ENCODE measurements at places on chromosomes 4 and X. TPM values are rescaled to one million over a fixed set of nuclear protein-coding genes. Genes with fewer than 3 reads are reported as not detected.

FGF16 gene
- total RNA-seq = 3.3 TPM

ERAS gene
- total RNA-seq = 0.46 TPM

GABRG1 gene
- 0.25 TPM for total RNA-seq

MTMR8 gene
- not detected for total RNA-seq

GRK4 gene
- 22.2 TPM for total RNA-seq

Data from motor neuron (in vitro differentiated cells).